Activated CD4-positive, alpha-beta T cell treated with anti-CD3 and anti-CD28 coated beads, Interleukin-2, amount 50 U/mL, for 1 hour (primary cell): ENCODE measurements at places on chromosomes 4 and X.

- no peak for DNase-seq
Observed at GRCh38 chrX:6545712-6546111, 10.8 kb upstream of the VCX3A start.

GRCh38 chr4:152352622-152353116, 183.2 kb downstream of the FBXW7 start:
- DNase-seq: no peak

DNA sequence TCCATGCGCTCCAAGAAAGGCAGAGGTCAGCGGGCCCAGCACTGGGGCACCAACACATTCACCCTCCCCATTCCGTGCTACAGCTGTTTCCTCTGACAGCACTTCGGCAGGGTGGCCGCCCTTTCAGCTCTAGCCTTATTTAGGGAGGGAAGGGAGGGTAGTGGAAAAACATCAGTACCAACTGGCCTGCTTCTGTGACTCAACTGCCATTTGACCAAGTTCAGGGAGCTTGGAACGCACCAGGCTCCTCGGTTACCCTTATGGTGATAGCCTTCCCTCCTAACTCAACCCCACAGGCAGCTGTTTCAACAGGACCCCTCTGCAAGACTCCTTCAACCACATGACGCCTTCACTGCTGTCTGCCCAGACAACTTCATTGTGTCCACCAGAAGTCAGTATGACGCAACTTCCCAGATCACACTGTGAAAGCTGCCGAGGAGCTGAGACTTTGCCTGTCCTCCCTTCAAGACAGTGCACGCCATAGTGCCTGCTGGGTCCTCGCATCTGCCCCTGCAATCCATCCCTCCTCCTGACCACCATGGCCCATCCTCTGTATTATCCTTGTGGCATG, 132.2 kb downstream of the AFAP1 start:
- no peak for DNase-seq

DNA sequence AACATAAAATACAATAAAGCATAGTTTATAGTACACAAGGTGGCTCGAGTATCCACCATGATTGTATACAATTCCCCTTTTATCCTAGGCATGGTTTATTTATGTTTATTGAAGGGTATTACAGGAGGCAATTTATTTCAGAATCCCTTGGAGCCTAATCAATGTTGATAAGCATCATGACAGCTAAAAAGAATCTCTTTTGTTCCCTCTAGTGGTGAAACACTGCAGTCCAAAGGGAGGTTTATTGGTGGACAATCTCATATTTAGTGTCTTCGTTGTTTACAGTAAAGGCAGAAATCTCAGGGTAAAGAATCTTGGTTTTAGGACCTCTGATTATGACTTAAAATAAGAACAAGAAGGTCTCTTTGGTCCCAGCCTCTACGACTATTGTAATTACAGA, 1712.5 kb downstream of the C4orf33 start:
- DNase-seq: no peak

DNA sequence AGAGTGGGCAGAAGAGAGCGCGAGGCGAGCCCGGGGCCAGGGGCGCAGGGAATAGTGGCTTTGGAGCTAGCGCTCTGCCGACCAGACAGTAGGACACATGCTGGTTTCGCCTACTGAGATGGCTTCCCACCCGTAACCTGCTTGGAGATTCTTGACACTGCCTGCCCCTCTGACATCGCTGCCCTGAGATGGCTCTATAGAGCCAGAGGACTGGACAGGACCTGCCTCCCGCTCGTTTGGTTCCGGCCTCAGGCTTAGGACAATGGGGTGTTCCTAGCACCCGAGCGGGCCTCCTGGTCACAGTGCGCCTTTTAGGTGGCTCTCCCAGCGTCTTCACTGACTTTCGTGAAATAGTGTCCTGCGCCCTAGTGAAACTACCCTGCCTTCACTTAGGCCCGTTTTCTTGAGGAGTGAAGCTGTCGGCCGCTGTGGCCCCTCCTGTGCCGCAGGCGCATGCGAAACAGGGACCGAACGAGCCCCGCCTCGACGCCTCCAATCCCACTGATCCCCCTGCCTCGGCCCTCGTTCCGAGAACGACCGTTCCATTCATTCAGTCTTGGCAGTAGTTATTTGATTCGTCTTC, 608 bp downstream of the TAF1 start:
- DNase-seq: peak; percentile 20

GRCh38 chr4:41796545-41797210, 48.2 kb upstream of the PHOX2B start:
- no peak for DNase-seq

DNA sequence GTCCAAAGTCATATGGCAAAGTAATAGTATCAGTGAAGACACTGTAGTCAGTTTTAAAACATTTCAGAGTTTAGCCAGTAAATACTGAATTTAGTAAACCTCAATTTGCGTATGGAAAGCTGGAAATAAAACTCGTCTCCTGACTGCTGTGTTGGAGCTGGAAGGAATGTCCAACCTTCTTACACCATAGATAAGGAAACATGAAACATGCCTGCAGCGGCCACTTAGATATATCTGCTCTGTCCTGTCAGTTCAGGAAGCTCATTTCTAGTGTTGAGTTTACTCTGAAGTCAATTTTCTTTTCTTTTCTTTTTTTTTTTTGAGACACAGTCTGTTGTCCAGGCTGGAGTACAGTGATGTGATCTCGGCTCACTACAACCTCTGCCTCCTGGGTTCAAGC, 21.2 kb downstream of the ARHGAP10 start:
- no peak for DNase-seq

- no peak for DNase-seq
Observed at GRCh38 chrX:18065956-18066355, 154.7 kb downstream of the BEND2 start.

DNA sequence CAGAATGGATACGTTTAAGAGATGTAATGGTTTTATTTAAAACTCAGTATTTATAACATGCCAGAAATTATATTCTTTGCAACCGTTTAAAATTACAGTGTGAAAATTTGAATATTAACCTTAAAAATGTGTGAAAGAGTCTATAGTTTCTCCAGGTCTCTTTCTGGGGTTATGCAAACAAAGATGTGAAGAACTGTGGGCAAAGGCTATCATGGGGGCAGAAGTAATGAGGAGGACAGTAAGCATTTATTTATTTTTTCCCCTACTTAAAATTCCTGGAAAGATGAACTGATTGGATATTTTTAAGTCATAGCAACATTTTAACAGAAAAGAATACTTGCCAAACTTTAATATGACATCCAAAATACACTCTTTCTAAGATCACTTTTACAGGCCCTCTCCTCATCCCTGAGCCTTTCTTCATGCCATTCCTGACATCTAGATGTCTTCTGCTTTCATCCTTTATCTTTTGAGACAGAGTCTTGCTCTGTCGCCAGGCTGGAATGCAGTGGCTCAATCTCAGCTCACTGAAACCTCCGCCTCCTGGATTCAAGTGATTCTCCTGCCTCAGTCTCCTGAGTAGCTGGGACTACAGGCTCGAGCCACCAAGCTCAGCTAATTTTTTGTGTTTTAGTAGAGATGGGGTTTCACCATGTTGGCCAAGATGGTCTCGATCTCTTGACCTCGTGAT, 46.1 kb downstream of the TMEM131L start:
- no peak for DNase-seq

DNA sequence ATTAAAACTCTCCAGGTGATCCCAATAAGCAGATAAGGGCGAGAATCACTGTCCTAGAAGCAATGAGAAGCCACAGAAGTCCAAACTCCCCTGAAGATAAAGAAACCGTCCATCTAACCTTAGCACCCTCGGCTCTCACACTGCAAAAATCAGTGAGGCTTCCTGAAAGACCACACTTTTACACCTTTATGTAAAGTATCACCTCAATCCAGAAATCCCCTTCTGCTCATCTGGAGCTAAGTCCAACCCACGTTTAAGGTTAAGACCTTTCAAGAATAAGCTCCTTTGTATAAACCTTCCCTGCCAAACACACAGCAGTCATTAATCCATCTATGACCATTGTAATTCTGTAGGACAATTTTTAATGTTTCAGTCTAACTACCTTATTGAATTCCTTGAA, 41.7 kb downstream of the LIN54 start:
- no peak for DNase-seq

DNA sequence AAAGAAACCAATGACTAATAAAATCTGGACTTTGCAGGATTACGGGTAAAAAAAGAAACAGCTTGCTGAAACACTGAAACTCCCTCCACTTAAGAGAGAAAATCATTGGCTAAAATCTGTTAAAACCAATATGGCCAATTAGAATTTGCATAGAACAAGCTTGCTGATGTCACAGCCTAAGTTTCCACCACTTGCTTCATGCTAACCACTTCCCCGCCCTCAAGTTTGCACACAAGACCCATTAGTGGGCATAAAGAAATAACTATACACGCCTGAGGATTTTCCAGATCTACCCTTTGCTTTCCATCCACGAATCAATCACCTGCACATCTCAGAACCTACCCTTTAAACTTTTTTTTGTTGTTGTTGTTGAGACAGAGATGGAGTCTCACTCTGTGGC, 42.7 kb upstream of the PHEX start:
- DNase-seq: no peak

DNA sequence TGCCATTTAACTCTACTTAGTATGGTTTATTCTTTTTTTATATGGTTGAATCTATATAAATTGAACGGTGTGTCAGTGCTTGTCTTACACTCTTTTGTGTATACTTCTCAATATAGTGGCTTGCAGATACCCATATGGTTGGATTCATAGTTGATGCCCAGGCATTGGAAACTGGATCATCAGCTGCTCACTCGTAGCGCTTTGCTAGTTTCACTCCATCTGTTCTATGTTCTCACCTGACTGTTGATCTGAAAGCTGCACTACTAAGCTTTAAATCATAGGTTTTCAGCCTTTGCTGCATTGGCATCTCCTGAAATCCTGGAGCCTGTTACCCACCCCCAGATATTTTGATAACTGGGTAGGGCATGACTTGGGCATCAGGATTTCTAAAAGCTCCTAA, 121.6 kb upstream of the DCLK2 start:
- DNase-seq: no peak

- no peak for DNase-seq
Observed at GRCh38 chrX:106619797-106620196, 8.0 kb downstream of the RADX start.

GRCh38 chr4:181030961-181031360, 1212.2 kb upstream of the TENM3 start:
- no peak for DNase-seq

DNA sequence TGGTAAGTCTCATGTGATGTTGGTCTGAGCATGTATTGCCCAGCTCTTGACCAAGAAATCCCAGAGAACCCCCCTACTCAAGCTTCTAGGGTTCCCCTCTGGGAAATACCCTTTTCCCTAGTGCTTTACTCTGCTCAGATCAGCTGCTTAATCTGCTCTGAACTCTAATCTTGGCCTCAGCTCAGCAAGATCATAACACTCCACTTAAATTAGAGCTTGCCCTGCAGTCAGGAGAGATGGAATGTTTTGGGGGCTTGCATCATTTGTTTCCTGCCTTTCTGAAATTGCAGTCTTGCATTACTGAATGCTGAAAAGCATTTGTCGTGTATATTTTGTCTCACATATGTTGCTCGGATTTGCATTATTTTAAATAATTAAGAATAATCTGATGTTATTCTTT, 1153.6 kb downstream of the FSTL5 start:
- no peak for DNase-seq

DNA sequence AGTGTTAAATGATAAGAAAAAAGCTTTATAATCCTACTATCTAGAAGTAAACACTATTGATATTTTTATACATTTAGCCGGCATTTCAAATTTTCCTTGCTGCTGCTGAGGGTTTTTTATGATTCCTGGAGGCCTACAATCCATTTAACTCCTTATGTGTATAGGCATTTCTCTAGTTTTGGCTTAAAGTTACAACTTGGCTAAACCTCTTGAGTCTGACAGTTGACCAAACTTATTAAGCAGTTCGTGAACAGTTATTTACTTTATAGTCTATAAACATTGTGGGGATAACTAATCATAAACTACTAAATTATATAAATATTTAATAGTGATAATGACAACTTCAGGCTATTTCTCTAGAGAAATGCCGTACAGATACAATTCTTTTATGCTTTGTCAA, 141.9 kb downstream of the ADGRL3 start:
- no peak for DNase-seq

GRCh38 chr4:152738827-152739226, 40.7 kb downstream of the TIGD4 start:
- no peak for DNase-seq

DNA sequence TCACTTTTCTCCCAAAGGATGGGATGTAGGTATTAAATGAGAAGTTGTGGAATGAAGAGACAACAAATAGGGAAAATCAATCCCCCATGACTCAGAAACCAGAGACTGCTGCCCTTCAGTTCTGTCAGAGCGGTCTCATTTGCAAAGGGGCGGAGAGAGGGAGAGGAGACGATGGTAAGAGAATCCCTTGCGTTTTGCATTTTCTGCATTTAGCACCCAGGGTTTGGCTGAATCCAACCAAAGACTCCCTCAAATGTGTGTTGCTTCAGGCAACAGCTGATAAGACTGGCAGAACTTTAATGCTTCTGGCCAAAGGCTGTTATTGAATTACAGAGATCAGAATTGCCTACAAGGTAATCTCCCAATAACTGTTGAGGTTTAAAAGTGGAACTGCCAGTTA, 230.2 kb downstream of the EVC2 start:
- DNase-seq: no peak

DNA sequence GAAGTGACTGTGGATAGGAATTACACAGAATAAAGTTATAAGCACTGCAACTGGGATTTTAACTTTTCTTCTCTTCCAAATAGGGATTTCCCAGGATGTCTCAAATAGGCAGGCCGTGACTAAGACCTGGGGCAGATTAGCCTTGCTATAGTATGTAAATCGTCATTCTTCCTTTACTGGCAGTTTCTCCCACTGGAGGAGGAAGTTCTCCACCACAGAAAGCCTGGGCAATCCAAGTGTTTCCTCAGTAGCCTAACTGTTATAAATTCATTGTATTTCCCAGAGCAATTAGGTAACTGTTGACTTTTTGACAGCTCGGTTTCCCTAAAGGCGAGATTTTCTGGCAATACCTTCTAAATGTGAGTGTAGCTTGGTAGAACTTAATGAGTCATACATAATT, at the start of gene TNIP3:
Gene TNIP3 (minus strand): TSS at position 31 of the 400 bp plus-strand sequence. CDS start 196 bp downstream, outside the sequence.
- no peak for DNase-seq

- no peak for DNase-seq
Observed at GRCh38 chr4:110088670-110089069, 109.7 kb downstream of the ELOVL6 start.

DNA sequence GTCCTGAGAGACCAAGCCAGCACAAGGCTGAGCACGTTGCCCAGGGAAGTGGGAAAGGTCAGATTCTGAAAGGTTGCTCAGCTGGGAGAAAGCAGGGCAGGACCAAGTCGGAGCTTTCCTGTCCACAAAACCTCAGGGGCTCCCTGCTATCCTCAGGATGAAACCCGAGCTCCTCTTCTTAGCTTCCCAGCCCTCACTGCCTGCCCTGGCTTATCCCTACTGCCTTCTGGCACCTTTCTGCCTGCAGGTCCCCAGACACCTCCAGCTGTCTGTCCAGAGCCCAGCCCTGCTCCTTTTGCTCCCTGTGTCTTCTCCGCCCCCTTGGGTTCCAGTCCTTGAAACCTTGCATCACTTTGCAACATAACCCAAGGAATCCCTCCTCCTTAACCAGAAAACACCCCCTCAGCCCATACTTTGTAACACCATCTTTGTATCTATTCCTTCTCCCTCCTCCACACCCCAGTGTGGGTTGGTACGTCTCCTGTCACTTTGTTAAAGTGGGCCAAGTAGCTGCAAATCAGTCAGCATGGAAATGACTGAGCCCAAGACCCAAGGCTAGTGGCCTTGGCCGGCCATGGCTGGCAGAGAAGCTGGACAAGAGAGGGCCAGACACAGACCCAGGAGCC, 20.0 kb upstream of the PRRG3 start:
- DNase-seq: no peak

- no peak for DNase-seq
Observed at GRCh38 chr4:137312257-137312656, 220.0 kb downstream of the PCDH18 start.
